ENCODE measurements at places on chromosomes 1 and 21.

DNA sequence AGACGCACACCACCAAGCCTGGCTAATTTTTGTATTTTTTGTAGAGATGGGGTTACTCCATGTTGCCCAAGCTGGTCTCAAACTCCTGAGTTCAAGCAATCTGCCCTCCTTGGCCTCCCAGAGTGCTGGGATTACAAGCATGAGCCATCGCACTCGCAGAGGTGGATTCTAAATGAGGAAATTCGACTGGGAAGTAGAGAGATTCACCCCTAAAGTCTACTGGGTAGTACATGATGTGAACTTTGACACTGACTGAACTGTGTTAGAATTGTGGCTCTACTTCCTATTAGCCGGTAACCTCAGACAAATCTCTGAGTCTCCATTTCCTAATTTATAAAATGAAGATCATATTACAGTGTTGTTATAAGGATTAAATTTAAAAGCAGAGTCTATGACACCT, 276.0 kb upstream of the NR5A2 start:
- DNase-seq: no peak

GRCh38 chr21:41778930-41779600, 12.2 kb upstream of the RIPK4 start:
- DNase-seq: no peak

DNA sequence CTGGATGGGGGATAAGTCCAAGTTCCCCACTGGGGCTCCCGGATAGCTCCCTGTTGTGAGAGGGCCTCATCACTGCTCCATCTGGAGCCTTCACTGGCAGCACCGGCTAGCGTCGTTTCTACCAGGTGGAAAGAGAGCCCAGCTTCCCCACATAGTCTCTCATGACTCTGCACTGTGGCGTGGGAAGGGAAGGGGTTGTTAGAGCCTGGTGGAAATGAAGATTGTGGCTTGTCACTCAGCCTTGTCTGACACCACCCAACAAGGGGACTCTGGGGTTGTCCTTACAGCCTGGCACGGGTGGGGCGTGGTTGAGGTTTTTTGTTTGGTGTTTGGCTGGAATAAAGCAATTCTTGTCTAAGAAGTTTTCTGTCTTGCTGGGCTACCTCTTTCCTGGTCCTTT, 94.6 kb downstream of the ADARB1 start:
- no peak for DNase-seq

GRCh38 chr1:29209173-29209572, 21.6 kb downstream of the MECR start:
- no peak for DNase-seq

GRCh38 chr1:150464422-150464826, 22.8 kb upstream of the TARS2 start:
- peak; percentile 56 for DNase-seq

- DNase-seq: no peak
Measured at GRCh38 chr1:169144941-169145626, 38.6 kb downstream of the ATP1B1 start.

DNA sequence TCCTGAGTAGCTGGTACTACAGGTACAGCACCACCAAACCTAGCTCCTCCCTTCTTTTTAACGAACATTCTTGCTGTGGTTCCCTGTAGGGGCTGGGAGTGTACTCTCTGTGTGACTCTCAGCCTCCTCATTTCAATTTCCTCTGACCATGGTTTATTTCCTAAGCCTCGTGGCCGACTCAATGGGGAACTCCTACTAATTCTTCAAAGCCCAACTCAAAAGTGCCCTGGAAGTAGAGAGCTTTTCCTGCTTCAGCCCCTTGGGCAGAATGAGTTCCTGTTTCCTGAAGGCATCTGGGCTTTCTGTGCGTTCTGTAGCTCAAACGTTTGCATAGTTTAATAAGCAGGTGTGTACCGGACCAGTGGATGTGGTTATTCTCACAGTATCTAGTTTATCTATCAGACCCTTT, 70.9 kb upstream of the ACOT11 start:
- no peak for DNase-seq

DNA sequence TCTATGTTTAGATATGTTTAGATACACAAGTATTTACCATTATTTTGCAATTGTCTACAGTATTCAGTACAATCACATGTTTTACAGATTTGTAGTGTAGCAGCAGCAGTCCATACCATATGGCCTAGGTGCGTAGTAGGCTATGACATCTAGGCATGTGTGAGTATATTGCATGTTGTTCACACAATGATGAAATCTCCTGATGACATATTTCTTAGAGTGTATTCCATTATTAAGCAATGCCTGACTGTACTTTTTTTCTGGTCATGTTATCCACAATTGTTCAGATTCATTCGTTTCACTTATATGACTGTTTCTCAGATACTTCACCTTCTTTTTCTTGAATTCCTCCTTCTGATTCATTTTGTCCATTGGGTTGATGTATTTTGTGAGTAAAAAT, 9.9 kb upstream of the BACE2 start:
- DNase-seq: no peak

DNA sequence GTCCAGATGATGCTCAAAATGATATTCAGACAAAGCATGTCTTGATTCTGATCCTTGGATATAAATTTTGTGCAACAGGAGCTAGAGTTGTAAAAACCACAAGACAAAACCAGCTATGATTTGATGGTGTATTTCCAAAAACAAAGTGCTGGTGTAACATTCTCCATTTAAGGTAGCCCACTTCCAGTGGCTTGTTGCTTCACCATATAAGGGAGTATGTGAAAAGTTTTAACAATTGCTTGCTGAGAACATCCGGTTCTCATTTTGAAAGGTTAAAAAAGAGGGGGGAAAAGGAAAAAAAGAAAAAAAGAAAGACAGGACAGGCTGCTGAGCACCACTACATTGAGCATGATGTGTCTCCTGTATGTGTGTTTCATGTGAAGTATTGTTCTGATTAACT, 123.6 kb downstream of the MACF1 start:
- DNase-seq: no peak

GRCh38 chr1:26986658-26987057, 6.8 kb upstream of the TRNP1 start:
- DNase-seq: no peak

- DNase-seq: no peak
Measured at GRCh38 chr1:34500451-34500850, 254.4 kb upstream of the GJB5 start.

DNA sequence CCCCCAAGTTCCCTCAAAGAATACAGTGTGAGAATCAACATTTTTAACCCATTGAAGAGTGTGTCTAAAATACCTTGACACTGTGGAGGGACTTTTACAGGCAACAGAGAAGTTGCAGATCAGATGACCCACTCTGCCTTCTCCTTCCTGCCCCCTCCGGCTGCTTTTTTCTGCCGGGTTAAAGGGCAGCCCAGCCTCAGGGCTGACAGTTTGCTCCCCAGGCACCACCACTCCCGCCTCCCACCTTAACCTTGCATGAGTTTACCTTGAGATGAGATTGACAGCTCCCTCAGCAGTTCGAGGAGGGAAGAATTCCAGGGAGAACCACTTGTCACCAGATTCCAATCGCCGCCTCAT, 3.2 kb downstream of the MTHFR start:
- no peak for DNase-seq

DNA sequence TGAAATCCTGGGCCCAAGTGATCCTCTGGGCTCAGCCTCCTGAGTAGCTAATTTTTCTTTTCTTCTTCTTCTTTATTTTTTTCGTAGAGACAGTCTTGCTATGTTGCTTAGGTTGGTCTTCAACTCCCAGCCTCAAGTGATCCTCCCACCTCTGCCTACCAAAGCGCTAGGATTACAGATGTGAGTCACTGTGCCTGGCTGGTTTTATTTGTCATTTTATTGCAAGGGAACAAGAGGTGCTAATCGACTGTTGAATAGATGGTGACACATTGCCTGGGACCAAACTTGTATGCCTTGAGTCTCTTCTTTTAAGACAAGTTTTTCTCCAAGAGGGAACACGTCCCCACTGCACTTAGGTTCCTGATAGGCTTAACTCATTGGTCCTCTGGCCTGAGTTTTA, 20.0 kb upstream of the KLHDC8A start:
- DNase-seq: no peak

DNA sequence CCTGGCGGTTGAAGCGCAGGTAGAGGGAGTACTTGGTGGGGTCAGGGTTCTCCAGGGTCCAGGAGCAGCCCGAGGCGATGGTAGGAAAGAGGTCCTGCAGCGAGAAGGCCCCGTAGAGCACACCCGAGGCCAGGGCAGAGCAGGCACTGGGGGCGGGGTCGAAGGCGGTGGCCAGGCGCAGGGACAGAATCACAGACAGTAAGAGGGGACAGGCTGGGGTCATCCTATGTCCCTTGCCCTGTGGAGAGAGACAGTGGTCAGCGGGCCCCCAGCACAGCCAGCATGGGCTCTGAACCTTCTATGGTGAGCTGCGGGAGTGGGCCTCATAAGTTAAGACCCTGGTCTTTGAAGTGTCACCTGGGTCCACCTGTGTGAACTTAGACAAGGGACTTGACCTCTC, 7.6 kb downstream of the ADGRB2 start:
- DNase-seq: no peak

DNA sequence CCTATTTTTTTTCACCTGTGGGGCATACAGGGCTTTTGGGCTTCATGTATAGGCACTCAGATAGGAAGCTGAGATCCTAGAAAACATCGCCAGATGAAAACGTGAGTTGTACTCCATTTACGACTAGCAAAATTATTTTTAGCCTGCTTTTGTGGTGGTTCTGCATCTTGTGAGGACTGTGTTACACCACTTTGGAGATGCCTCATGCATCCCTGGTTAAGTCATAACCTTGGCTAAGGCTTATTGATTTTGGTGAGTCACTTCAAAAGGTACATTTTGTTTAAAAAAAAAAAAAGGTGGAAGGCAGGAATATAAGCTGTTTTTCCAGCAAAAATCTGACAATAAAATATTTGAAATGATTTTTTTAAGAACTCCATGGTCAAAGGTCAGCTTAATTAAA, 101.8 kb upstream of the OLFM3 start:
- no peak for DNase-seq

GRCh38 chr1:29326123-29326522, 89.8 kb downstream of the PTPRU start:
- DNase-seq: no peak

DNA sequence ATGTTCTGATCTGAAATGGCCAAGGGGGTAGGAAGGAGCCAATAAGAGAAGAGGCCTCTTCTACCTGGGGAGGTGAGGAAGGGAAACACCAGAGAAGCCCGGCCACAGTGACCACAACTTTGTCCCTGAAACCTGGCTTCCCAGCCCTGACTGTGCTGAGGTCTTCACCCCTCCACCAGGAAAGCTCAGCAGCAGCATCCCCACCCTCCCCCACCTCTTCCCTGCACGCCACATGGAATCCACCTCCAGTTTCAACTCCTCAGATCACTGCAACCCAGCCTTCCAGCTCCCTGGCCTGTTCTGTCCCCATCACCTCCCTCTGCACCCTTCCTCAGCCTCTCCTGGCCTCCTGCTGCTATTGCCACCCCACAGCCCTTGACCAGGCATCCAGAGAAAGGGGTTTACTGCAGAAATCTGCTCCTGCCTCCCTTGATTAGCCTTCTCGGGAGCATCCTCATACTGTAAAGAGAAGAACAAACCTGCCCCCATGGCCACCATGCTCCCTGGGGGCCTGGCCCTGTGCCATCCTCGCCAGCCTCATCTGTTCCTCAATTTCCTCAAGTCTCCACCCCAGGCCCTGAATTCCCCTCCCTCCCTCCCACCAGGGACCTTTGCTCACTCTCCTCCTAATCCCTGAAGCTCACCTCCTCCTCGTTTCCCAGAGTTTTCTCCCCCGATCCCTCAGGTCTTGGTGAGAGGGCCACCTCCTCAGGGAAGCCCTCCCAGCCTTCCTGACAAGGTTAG, 450.9 kb downstream of the MATN1 start:
- no peak for DNase-seq

DNA sequence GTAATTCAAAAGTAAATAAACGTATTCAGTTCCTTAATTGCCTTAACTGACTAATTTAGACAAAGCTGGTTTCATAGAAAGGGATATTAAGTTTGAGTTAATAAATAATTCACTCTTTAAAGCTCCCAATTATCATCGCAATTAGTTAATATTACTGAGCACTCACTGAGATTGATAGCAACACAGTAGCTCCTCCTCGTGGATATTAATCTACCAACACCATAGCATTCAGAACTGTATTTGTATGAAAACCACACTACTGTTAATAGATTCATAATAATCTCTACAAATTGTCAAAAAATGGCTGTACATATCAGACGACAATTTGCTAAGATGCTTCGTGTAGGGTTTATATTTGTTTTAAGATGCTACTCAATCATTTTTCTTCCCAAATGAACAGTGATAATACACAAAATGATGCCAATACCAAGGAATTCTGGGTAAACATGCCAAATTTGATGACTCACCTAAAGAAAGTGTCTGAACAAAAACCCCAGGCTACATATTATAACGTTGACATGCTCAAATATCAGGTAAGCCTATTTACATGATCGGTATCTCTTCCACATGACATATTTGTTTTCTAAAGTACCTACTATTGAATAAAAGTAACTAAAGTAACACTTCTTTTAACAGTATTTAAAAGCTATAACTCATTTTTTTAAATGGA, 18.8 kb upstream of the DYNLT5 start:
- no peak for DNase-seq

DNA sequence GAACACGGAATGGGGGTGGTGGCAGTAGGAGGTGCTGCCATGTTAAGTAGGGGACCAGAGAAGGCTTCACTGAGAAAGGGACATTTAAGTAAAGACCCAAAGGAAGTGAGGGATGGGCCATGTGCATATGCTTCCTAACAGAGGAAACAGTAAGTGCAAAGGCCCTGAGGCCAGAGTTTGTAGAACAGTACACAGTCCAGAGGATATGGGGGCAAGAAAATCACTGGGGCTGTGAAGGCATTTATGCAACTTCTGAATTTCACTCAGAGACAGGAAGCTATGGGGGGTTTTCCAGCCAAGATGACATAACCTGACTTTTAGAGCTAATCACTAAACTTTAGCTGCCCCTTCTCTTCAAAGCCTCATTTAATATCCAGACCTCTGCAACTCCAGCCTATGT, 202.5 kb upstream of the EDN2 start:
- DNase-seq: no peak

- no peak for DNase-seq
Measured at GRCh38 chr21:31895077-31895835, 22.4 kb downstream of the HUNK start.

GRCh38 chr1:12600335-12600734, 17.7 kb downstream of the DHRS3 start:
- DNase-seq: no peak

DNA sequence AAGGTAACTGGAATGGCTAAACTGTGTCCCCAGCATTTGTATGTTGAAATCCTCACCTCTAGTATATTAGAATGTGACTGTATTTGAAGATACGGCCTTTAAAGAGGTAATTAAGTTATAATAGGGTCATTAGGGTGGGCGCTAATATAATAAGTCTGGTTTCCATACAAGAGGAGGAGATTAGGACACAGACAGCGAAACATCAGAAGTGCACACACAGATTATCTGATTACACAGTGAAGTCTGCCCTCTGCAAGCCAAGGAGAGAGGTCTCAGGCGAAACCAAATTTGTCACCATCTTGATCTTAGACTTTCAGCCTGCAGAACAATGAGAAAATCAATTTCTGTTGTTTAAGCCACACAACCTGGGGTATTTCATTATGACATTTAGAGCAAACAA, 2233.1 kb downstream of the MRPL39 start:
- no peak for DNase-seq

Measured in stimulated activated CD4-positive, alpha-beta T cell treated with anti-CD3 and anti-CD28 coated beads, Interleukin-1b, Interleukin-23, amount 100 ng/mL, for 24 hours (primary cell).